ENCODE measurements at places on chromosomes 12 and 14.

DNA sequence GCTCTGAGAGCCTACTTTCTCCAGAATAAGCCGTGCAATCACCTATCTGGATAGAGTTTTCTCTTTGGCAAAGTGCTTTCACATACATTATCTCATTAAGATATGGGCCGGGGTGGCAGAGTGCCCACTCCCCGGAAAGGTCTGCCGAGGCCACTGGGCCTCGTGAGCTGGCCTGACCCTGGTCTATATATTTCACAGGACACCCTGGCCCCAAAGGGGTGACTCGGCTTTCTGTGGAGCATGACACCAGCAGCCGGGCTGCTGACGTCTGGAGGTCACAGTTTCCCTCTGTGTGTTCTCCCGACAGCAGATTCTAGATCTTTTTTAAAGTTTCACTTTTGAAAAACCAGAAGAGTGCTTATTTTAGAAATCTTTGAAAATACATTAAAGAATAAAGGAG is 27.9 kb upstream of the ATP2A2 start:
- DNase-seq: no peak

DNA sequence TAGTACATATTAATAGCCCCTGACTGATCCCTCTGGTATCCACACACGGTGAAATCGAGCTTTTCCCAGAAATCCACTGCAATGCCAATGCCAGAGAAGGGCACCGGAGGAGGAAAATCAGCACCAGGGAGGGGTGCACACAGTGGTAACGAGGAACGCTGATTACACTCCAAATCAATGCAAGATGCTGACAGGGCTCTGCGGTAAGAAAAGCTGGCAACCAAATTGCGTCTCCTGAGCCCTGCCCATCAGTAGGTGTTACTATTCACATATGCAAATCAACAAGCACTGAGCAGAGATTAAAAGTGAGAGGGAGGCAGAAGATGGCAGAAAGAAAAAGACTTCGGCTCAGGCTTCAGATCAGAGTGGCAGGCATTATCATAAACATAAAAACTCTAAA is 159.1 kb downstream of the RPS29 start:
- no peak for DNase-seq

- no peak for DNase-seq
These were observed 7.9 kb upstream of the PPM1A start for GRCh38 chr14:60241091-60241490.

GRCh38 chr12:55933169-55933798 is 2.3 kb downstream of the DGKA start:
- peak; percentile 97 for DNase-seq

DNA sequence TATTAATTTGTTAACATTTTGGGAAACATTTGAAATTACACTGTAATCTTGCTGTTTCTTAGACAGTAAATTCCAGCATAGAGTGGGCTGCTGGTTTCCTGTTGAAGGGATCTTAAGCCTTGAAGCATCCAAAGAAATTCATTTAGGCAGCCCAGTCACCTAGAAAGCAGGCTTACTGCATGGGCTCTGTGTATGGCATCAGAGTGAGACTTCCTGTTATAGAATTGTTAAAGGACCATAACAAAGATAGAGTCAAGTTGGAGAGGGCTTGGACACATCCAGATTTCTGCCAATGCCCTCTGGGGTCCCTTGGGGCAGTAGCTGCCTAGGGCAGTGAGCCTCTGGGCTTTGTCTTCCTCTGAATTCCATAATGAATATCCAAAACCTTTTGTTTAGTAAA is 149.2 kb downstream of the DYRK2 start:
- no peak for DNase-seq

- DNase-seq: no peak
These were observed 35.4 kb downstream of the SPTLC2 start for GRCh38 chr14:77580964-77581505.

DNA sequence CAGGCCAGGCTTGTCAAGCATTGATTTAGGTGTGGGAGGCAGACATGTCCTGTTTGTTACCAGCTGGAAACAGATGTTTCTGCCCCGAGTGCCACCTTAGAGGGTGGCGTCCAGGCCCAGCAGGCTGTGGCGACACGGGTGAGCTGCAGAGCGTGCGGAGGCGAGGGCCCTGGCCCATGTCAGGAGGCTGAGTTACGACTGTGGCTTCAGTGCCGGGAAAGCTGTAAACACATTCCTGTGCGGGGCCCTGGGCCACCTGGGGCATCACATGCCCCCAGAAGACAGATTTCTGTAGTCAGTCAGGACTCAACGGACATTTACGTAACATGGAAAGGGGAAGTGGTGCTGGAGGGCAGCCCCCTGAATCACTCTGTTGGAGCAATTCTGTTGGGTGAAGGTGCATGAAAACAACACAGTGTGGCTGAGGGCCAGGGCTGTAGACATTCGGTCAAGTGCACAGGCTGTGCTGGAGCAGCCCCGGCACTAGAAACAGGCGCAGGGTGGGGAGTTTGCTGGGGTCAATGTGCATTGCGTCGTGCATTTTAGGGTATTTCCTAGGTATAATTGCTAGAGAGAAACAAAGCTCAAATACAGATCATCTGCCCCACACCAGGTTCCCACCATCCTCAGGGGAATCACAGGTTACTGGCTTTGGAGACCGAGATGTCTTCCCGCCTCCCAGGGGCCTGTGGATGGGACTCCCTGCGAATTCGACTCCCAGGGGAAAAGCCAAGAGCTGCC is 291.8 kb downstream of the TMEM121 start:
- DNase-seq: no peak

GRCh38 chr12:63070709-63071108 is 80.3 kb downstream of the AVPR1A start:
- no peak for DNase-seq

DNA sequence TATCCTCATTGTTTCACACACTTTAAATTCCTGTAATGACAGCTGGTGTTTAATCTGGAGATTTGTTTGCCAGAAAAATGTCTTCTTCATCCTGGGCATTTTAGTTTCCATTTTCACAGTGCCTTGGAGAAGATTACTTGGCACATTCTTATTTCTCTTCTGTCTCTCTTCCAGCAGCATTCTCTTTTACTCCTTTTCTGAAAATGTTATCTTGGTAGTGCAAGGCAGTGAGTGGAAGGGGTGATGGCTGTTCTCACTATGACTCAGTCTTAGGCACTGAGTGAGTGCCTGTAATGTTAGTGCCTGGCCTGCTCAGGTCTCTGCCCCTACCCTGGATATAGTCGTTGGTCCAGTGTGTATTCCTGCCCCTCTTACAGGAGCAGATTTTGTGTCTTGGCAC is 13.1 kb downstream of the CLECL1 start:
- no peak for DNase-seq

DNA sequence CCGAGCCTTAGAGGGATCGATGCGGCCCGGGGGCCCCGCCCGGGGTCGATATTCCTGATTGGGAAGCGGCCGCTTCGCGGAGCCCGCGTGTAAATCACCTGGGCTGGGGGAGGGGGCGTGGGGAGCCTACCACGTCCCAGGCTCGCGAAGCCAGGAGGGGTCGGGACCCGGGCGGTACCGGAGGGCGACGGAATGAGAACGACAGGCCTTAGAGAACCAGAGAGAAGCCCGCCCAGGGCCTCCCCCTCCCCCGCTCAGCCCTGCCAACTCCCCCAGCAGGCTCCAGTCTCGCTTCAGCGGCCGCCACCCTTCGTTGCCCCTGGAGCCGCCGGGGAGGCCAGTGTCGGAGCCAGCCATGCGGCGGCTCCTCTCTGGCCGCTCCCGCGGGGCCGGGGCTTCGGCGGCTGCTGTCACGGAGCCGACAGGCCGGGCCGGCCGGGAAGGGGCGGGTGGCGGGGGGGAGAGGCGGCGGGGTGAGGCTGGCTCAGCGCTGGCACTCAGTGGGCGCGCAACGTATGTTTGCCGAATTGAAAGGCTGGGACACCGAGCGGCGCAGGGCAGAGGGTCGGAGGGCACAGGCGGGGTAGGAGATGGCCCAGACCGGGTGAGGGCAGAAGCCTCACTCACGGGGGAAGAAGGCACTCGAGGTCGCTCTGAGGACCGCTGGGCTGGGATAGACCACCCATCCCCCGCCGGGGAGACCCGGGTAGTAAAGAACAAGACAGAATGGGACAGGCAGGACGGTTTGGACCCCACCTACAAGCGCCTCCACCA is 1.4 kb upstream of the DNAJC22 start:
- no peak for DNase-seq

DNA sequence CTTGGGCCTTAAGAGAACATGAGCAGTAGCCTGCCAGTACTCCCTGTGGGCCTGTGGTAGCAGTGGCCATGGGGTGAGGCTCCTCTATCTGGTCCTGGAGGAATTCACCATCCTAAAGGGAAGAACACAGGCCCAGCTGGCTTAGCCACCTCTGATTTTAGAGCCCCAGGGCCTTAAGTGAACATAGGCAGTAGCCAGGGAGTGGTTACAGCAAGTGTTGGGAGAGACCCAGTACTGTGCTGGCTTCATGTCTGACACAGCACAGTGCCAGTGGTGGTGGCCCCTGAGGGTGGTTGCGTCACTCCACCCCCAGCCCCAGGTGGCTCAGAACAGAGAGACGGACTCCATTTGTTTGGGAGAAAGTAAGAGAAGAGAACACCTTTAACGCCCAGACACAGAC is 105.1 kb downstream of the TXNDC16 start:
- DNase-seq: no peak

DNA sequence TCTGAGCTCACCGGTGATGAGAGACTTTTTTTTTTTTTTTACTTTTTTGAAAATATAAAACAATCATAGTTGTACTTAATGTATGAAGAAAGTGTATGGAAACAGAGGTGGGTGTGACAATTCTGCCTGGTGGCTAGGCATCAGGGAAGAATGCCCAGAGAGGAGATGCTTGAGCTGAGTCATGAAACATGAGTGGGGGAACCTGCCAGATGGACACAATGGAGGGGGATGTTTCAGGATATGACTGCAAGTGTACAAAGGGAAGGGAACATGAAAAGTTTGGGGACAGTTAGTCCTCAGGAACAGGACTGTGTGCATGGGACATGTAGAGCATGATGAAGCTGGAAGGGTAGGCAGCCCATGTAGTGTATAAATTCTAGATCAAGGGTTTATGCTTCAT is 274.2 kb upstream of the E2F7 start:
- no peak for DNase-seq

- no peak for DNase-seq
These were observed 15.4 kb downstream of the C3AR1 start for GRCh38 chr12:8050600-8051250.

GRCh38 chr12:131871677-131872076 is 22.7 kb upstream of the ULK1 start:
- no peak for DNase-seq

GRCh38 chr12:109494348-109494881 is 17.0 kb downstream of the UBE3B start:
- DNase-seq: no peak

- no peak for DNase-seq
These were observed at the start of gene PROX2 for GRCh38 chr14:74875941-74876913. PROX2 (minus strand) TSS chr14:74876145; CDS start chr14:74863834, 12,311 bp downstream.

DNA sequence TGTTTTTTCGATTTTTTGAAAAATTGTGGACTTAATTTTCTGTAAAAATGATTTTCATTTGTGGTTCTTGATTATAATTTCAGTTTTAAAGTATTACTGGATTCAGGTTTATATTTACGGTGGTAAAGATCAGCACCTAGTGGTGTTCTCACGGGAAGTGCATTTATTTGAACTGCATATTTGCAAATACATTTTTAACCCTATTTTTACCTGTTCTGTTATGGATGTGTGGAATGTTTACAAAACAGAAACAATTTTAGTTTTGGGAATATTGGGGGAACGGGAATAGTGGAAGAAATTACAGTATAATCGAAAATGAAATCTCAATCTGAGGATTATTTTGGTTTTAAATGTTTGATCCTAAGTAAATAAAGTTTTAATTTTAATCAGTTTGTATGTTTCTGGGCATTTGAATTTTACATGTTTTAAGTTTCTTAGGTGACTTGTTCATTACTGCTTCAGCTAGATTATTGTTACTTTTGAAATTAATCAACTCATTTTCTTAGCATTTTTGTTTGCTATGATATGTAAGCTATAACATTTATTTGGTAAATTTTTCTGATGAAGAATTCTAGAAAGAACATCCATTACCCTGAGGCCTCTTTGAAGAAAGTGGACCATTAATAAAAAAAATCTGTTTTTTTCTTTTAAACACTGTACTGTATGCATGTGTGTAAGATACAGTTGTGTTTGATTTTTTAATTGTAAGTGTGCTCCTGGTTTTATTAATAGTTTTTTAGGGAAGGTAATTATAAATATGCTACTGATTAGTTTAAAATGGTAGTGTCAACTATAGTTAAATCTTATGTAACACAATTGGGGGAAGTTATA is 942 bp downstream of the ATF7IP start:
- DNase-seq: no peak

DNA sequence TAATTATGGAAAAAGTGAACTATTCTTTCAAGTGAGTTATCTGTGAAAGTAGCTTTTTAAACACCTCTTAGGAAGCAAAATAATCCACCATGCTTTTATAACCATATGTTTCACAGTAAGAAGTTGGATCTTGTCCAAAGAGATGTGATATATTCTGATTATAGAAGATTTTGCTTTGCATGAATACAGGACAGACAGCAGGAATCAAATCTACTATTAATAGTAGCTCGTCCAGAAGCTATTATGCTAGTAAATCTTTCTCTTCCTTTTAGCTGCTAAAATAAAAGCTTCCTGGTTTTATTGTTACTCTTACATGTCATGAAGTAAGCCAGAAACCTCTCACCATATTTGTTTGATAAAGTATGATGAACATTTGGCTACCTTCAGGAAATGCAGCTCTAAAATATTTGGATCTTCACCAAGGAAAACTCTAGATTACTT is 257.0 kb downstream of the IPO8 start:
- no peak for DNase-seq

GRCh38 chr12:4114986-4115385 is 158.6 kb upstream of the CCND2 start:
- DNase-seq: no peak

- no peak for DNase-seq
These were observed 209.7 kb upstream of the BMP4 start for GRCh38 chr14:54166049-54166950.

All from keratinocyte (primary cell).